Keratinocyte (primary cell): ENCODE measurements at places on chromosomes 5 and 9. TPM values are rescaled to one million over a fixed set of nuclear protein-coding genes. Genes with fewer than 3 reads are reported as not detected.

The DAPK1 gene
- 2.0 to 6.4 TPM (median 2.8 TPM) in 3 replicates for polyA plus RNA-seq

DNA sequence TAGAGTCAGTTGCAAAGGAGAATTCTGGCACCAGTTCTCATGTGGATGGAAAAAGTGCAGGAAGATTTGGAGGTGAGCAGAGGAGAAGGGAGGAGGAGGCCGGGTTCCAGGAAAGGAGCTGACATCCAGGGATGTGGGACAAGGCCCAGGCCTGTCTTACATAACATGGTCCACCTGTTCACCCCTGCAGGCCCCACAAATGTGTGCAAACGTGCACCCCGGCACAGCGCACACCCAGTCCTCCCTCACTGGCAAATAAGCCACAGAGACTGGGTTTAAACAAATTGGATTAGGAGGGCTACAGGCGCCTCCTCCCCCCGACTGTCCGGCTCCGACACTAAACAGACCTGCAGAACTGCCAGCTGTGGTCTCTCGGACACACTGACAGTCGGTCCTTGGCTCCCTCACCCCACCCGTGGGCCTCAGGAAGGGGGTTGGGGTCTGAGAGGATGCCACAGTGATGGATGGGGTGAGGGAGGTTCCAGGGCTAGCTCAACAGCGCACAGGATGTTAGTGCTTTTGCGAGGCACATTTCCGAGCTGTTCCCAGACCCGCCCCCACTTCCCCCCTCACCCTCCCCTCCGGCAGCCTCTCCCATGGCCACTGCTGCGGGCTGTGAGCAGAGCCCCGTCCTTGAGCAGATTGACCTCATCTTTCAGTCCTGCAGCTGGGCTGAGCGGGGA lies 43.4 kb upstream of the IL17B start:
- no peak for DNase-seq

GRCh38 chr9:91682806-91683205 lies 259.2 kb upstream of the NFIL3 start:
- no peak for DNase-seq

GRCh38 chr5:42858687-42859086 lies 47.0 kb upstream of the SELENOP start:
- no peak for DNase-seq

The MEIKIN gene
- polyA plus RNA-seq: not detected in 3 replicates

The NMUR2 gene
- polyA plus RNA-seq: 0.05 TPM in 1 of 3 replicates, not detected in the others

GRCh38 chr5:136081217-136081591 lies 51.4 kb upstream of the SMAD5 start:
- DNase-seq: no peak

- no peak for DNase-seq
Measured at GRCh38 chr9:60545878-60546385, 368.3 kb upstream of the SPATA31A5 start.

GRCh38 chr9:121179930-121180681 lies 21.6 kb downstream of the RAB14 start:
- DNase-seq: no peak

DNA sequence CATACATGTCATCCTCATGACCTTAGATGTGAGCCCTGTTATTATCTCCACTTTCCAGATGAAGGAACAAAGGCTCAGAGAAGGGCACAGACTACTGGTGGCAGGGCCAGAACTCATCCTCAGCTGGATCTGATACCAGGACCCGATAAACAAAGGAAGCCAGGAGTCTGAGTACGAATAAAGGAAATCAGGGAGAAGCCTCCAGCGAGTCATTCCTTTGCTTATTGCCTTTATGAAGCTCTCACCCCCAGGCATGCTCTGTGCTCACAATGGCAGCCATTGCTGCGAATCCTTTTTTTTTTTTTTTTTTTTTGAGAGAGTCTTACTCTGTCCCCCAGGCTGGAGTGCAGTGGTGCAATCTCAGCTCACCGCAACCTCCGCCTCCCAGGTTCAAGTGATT lies 130.1 kb downstream of the GAPVD1 start:
- no peak for DNase-seq

DNA sequence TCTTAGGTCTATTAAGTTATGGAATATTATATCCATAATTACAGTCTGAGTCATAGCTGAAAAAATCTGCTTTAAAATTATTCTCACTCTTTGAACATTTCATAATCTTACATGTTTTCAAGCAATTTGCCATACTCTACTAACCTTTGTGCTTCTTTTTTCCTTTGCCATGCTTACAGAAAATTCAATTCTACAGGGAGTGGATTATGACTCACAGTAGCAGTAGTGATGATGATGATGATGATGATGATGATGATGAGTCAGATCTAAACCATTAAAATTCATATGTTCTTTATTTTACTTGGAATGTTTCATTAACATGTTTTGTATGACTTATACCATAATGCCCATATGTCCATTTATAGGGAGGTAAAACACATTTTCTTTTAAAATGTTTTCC lies 207.1 kb downstream of the VPS13A start:
- peak; percentile 26 for DNase-seq

The SHISAL2B gene
- polyA plus RNA-seq: not detected in 3 replicates

The SAXO1 gene
- not detected in 3 replicates for polyA plus RNA-seq

The DOCK8 gene
- 1.5 to 1.8 TPM (median 1.7 TPM) in 3 replicates for polyA plus RNA-seq

GRCh38 chr9:82781921-82782392 lies 281.0 kb downstream of the RASEF start:
- no peak for DNase-seq

GRCh38 chr9:112361601-112362000 lies 18.3 kb upstream of the HSDL2 start:
- no peak for DNase-seq

DNA sequence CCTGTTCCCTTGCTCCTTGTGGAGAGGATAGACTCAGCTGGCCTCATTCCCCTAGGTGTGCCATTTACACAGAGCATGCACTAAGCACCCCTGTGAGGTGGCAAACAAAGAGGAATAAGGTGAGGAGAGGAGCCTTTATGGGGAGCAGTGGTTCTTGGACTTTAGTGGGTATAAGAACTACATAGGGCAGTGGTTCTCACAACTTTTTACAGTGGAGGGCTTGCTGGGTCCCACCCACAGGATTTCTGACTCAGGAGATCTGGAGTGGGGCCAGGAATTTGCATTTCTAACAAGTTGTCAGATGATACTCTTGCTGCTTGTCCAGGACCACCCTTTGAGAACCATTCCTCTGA lies 42.0 kb downstream of the CSF1R start:
- no peak for DNase-seq

- DNase-seq: no peak
Measured at GRCh38 chr5:68088302-68088701, 127.3 kb upstream of the PIK3R1 start.

DNA sequence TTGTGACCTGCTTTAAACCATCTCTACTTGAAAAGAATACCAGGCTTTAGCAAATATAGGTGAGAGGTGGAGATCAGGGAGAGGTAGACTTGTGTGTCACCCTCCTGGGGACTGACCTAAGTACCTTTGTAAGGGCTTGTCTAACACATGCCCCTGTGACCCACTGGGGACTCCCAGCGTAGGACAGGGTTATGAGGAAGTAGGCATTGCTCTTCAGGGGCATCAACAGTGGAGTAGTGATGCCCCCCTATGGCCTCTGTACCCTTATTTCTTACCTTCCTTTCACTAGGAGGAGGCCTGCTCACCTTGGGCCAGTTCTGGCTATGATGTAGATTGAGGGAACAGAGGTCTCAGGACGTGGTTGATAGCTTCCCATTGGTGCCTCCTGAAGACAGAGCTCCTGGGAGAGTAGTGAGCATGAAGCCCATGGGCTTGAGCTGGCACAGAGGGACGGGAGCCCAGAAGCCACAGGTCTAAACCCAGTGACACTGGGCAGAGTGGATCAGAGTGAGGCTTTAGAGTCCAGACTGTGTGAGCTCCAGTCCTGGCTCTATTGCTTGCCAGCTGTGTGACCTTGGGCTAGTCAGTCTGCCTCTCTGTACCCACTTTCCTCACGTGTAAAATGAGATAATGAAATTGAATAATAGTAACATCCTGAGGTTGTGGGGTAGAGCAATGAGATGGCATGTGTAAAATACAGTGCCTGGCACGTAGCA lies 191.7 kb downstream of the AOPEP start:
- no peak for DNase-seq

DNA sequence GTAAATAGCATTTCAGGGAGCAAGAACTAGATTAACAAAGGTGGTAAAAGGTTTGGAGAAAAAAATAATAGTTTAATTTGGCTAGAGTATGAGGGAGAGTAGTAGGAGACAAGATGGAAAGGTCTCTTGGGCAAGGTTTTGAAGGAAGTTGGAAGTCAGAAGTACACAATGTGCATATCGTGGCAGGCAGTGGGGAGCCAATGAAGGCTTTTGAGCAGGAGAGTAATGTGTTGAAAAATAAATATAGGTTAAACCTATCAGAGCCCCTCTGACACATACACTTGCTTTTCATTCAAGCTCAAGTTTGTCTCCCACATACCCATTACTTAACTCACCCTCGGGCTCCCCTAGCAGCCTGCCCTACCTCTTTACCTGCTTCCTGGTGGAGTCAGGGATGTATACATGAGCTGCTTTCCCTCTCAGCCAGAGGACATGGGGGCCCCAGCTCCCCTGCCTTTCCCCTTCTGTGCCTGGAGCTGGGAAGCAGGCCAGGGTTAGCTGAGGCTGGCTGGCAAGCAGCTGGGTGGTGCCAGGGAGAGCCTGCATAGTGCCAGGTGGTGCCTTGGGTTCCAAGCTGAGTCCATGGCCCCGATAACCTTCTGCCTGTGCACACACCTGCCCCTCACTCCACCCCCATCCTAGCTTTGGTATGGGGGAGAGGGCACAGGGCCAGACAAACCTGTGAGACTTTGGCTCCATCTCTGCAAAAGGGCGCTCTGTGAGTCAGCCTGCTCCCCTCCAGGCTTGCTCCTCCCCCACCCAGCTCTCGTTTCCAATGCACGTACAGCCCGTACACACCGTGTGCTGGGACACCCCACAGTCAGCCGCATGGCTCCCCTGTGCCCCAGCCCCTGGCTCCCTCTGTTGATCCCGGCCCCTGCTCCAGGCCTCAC lies at the start of gene CA9:
CA9 (plus strand) TSS at position 797 of the 893 bp plus-strand sequence; CDS start at position 829, 32 bp downstream.
- DNase-seq: no peak

The MARCOL gene
- polyA plus RNA-seq: not detected in 3 replicates
